MV-4-11 (cell line): ENCODE measurements at places on chromosomes 13 and 19.
A peak's percentile ranks its signal among the peaks of the same experiment; 100 is the strongest.

GRCh38 chr19:39038098-39038497, 5.7 kb upstream of the FBXO27 start:
- peak; percentile 48 for DNase-seq

DNA sequence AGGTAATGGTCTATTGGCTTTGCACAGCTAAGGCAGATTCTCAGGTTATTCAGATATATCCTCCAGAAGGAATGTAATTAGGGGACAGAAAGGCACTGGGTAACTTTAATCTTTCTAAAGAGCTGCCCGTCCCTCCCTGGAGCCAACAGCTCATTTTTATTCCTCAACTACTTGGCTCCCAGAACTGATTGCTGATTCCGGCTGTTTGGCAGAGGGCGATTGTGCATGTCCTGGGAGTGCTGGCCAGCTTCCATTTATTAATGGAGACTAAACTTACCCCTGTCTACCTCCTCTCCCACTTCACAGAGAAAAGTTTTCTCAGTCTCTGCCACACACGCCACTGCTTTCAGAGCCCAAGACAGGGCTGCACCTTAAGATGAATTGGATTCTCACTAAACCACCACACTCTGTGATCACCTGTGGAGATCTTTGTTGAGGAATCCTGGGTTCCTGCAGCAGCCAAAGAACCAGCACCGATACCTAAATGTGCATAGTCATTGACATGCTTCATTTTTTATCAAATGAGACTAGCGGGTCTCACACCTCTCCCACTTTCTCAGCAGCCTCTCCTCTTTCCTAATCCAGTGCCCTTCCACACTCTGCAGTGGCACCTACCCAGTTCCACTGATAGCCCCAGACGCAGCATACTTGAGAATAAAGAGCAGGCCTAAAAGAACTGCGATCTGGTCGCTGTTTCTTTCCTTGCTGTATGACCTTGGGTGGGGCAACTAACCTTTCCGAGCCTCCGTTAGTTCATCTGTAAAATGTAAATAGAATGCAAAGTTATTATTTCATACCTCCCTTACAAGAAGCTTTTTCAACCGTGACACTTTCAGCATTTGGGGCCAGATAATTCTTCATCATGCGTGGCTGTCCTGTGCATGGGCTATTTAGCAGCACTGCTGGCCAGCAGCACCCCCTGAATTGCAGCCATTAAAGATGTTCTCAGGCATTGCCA, 648.7 kb downstream of the UQCRFS1 start:
- no peak for DNase-seq

DNA sequence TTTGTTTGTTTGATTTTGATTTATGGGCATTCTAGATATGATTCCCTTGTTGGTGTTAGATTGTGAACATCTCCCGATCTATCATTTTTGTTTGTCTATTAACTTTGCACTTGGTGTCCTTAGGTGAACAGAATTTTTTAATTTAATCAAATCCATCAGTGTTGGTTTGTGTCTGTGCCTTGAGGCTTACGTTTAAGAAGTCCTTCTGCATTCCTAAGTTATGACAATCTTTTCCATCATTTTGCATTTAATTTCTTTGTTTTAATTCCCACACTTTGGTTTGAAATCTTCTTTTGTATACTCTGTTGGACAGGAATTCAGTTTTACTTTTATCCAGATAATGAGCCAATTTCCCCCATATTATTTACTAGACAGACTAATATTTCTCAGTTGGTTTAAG, 421.7 kb downstream of the HS6ST3 start:
- no peak for DNase-seq

GRCh38 chr13:51015973-51016372, 95.1 kb downstream of the C13orf42 start:
- no peak for DNase-seq

- no peak for DNase-seq
These were observed 563.9 kb downstream of the DACH1 start for GRCh38 chr13:71303144-71303543.

DNA sequence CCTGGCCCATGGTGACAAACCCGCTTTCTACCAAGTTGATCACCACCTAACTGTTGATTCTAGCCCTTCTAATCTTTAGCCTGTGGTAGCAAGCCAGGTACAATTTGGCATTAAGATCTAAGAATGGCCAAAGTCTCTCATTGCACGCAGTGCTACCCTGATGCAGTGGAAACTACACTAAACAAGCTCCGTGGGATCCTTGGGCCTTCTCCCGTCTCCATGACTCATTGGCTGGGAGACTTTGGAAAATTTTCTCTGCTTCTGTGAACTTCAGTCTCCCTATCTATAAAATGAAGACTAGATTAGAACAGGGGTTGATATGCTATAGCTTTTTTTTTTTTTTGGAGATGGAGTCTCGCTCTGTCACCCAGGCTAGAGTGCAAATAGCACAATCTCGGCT, 223.0 kb downstream of the TSHZ3 start:
- DNase-seq: no peak

DNA sequence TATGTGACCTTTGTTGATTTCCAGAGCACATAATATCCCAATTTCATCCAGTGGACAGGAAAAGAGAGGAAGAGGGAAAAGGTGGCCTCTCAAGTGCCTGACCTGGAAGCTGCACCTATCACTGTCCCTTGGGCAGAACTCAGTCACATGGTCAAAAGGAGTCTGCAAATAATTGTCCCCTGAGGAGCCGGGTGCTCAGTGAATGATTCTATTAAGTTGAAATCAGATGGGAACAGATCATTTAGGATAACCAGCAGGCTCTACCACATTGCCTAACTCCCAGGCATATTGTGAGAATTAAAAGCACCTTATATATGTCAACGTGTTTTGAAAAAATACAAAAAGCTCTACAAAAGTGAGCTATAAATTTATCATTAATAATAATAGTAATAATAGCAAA, 6.8 kb downstream of the KL start:
- no peak for DNase-seq

- no peak for DNase-seq
These were observed 69.7 kb upstream of the UBL3 start for GRCh38 chr13:29920025-29920643.

- no peak for DNase-seq
These were observed 98.1 kb upstream of the AKAP11 start for GRCh38 chr13:42173789-42174343.

GRCh38 chr13:85651440-85651839, 147.8 kb downstream of the SLITRK6 start:
- DNase-seq: no peak

GRCh38 chr13:112573710-112574109, 14.2 kb downstream of the TUBGCP3 start:
- no peak for DNase-seq

DNA sequence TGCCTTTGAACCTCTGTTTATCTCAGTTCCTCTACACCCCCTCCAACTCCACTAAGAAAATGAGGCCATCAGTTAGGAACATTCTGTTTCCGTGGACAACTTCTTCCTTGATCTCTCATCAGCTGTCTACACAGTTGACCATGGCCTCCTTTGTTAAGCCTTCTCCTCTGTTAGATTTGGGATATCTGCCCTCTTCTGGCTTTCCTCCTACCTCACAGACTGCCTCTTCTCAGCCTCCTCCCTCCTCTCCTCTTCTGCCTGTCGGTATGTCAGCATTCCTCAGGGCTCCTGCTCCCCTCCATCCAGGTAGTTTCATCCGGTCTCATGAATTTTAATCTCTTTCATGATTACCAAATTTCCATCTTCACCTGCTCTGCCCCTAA, 454.9 kb downstream of the FOXO1 start:
- DNase-seq: no peak

- DNase-seq: peak; percentile 95
These were observed 91.7 kb downstream of the GADD45B start for GRCh38 chr19:2567580-2567979.

GRCh38 chr19:14127176-14127575, 9.2 kb downstream of the ASF1B start:
- no peak for DNase-seq

DNA sequence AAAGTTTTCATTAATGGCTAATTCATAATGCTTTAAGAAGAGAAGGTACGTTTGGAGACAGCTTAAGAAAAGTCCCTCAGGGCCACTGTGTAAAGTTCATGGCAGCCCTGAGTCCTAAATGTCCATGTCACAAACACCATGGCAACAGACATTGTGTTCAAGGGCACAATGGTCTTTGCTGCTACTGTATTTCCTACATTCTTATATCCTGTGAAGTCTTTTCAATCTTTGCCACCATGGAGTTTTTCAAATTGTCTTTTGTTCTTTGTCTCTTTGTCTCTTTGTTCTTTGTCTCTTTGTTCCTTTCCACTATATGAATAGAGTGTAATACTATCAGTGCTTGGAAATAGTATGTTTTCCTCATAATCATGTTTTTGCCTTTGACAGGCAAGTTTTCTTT, 178.8 kb downstream of the VWA8 start:
- DNase-seq: no peak
